ENCODE measurements at places on chromosomes 6 and 20.

- DNase-seq: no peak
These were observed 561.8 kb upstream of the AGPAT4 start for GRCh38 chr6:161835500-161836215.

DNA sequence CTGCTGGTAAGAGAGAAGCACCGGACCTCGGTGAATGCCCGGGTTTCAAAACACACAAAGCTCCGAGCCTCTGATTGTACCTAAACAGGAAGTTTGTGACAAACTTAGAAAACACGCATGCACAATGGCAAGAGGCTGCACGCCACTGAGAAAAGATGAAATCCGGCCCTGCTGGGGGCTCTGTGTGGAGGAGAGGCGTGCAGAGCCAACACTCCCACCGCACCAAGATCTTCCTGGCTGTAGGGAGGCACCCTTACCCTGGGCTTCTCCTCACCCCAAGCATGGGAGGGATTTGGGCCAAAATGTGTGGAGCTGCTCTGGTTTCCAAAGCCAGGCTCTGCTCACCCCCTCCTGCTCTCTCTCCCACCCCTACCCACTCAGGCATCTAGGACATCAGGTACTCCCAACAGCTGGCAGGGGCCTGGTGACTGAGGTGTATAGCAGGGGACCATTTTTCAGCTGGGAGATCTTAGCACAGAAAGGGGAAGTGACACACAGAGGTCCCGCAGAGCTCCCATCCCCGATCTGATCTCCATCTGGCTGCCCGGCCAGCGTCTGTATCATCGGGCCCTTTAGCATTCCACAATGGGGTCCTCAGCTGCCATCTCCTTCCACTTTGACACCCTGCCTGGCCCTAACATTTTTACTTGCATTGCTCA lies 84.2 kb downstream of the TRERF1 start:
- no peak for DNase-seq

- no peak for DNase-seq
These were observed 16.5 kb upstream of the TINAG start for GRCh38 chr6:54291738-54292137.

DNA sequence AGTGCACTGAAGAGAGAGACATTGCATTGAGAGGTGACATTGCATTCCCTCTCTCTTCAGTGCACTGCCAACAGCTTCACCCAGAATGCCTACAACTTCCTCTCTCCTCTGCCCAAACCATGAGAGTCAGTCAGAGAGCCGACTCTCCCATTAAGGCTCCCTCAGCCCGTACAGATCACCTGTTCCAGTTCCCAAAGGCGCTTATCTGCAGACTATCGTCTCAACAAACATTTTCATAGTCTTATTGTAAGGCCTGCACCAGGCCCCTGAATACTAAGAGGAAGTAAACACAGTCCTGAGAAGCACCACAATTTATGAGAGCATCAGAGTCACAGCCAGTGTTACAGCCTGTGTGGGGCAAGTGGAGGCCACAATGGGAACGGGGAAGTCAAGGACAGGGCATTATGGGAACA lies 53.7 kb downstream of the GFOD1 start:
- DNase-seq: no peak

- DNase-seq: no peak
These were observed 19.5 kb downstream of the CMTR1 start for GRCh38 chr6:37452522-37452921.

- DNase-seq: no peak
These were observed 182.4 kb downstream of the MCHR2 start for GRCh38 chr6:99811636-99812035.

GRCh38 chr6:111720931-111721496 lies 115.3 kb upstream of the TRAF3IP2 start:
- no peak for DNase-seq

DNA sequence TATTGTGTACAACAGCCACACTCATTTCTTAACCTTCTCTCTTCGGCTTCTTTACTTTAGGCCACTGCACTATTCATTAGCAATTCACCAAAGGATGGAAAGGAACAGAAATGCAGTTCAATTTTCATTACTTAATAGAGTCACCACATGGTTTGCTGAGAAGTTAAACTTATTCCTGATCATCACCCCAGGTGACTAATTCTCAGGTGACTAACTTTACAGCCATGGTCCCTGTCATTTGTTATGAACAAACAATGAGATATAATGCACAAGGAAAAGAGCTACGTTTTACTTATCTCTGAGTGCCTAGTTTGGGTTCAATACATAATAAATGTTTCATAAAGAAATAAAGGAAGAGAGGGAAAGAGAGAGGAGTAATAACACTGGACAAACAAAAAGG lies 45.8 kb upstream of the DST start:
- DNase-seq: no peak

- no peak for DNase-seq
These were observed 184.1 kb upstream of the GMDS start for GRCh38 chr6:2429460-2429859.

DNA sequence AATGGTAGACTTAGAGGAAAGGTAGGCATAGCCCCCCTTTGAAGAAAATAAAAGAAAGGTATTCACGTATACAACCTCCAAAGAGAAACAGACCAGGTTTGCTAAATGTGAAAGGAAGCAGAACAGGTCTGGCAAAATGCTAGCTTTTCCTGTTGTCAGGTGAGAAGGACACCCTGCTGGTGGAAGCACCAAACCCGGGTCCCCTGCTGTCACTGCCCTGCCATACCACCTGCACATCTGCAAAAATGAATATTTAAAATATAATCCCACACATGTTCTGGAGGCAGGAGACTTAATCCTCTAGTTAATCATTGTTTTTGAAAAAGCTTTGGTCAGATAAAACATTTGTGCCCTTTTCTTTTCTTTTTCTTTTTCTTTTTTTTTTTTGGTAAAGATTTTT lies 48.9 kb upstream of the OLIG3 start:
- no peak for DNase-seq

DNA sequence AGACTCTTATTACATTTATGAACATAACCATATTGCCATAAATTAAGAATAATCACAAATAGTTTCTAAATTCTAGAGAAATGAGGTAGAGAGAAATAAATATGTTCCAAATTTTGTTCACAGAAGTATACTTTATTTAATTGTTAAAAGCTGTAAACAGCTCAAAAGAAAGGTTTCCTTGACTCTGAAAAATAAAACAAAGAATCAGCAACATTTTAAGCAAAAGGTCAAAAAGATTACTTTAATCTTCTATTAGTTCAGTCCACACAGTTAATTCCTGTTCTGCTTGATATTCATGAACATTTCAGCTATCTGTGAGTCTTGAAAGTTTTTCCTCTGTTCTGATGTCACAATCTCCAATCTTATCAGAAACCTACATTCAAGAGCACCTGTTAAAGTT lies 197.9 kb downstream of the GJA1 start:
- DNase-seq: no peak

DNA sequence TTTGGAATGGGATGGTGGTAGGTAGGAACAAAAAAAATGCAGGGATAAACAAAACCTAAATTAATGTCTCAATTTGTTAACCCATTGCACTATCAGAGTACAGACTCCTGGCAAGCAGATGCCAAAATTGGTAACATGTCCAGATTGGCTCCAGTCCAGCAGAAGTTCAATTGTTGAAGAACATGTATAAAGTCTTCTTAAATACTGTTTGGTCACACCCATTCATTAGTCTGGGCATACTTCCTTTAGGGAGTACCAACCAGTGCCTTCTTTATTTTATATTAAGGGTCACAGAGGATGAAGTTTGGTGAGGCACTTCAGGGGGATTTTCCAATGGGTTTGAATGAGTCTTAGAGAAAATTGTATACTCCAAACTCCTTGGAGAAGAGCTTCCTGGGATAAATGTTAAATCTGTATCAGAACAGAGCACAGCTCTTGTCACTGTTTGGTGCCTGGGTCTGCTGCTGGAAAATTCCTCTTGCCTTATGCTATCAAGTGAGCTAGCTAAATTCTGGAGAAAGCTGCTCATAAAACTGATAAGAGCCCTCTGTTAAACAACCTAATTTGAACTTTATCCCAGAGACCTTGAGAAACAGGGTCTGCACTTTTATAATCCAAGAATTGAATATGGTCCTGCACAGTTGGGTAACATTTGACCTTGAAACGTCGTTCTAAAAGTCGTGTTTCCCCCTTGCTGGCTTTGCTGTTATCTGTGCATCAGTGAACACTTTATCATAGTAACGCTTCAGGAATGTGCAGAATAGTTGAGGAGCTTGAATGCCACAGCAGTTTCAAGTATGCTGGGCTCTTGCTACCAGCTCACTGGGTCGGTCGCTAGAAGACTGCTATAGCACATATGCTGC lies 334.1 kb upstream of the CITED2 start:
- no peak for DNase-seq

GRCh38 chr6:2081155-2082138 lies 164.0 kb downstream of the GMDS start:
- peak; percentile 5 for DNase-seq

DNA sequence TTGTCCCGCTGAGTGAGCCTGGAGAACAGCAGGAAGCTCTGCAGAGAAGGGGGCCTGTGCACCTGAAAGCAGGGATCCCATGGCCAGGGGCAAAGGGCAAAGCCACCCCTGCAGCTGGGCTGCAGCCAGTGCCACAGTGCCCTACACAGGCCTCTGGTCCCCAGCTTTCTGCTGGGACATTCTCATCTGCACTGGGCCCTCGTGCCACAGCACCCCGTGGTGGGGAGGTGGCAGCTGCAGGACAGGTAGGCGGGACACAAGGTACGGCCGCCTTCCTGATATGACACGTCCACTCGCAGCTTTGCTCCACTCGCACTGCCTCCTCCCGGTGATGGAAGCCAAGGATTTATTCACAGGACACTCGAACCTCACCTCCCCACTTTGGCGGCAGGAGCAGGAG lies 27.2 kb downstream of the INSM1 start:
- DNase-seq: no peak

- DNase-seq: no peak
These were observed 108.2 kb downstream of the THBS2 start for GRCh38 chr6:169145496-169145895.

GRCh38 chr6:132666118-132666517 lies 7.1 kb upstream of the TAAR1 start:
- no peak for DNase-seq

GRCh38 chr6:92473056-92473455 lies 946.3 kb downstream of the EPHA7 start:
- no peak for DNase-seq

GRCh38 chr6:156163311-156163710 lies 613.9 kb upstream of the ARID1B start:
- no peak for DNase-seq

- no peak for DNase-seq
These were observed 377.7 kb downstream of the CDH4 start for GRCh38 chr20:61629602-61630390.

GRCh38 chr6:3926150-3926482 lies 76.9 kb downstream of the FAM50B start:
- DNase-seq: no peak
